ENCODE measurements at places on chromosomes 5 and 9.
A peak's percentile ranks its signal among the peaks of the same experiment; 100 is the strongest.

GRCh38 chr9:2017331-2018161, 2.4 kb downstream of the SMARCA2 start:
- DNase-seq: peak; percentile 72

DNA sequence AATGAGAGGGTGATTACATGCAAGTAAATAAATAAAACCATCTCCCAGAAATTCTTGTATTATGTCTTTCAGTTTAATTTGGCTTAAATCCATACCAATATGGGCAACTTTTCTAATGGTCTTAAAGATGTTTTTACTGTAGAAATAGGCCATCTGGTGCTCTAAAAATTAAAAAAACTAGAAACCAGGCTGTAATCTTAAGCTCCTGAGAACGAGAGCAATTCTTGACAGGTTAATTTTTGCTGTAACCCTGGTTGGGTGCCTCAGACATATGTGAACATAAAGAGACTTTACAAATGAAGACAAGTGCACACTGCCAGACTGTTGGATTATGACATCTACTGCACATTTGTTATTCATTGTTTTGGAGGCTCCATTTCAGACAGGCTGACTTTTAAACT, 246.8 kb upstream of the DAB2 start:
- no peak for DNase-seq

DNA sequence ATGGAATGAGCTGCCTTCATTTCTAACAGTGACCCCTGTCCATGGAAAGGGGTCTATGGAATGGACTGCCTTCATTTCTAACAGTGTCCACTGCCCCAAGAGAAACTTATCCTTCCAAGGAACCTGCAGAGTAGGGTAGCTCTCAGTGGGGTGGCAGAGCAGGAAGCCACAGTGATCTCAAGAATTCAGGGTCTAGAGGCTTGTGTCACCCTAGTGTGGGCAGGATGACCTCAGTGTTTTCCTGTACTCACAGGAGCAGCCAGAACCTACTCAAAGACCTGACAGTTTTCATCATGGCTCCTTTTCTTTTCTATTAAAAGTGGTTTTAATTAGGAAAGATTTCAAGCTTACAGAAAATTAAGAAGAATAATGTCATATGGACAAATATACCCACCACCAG, 27.5 kb downstream of the SEC61B start:
- DNase-seq: no peak

GRCh38 chr9:95197692-95198271, 119.7 kb downstream of the FANCC start:
- DNase-seq: no peak

DNA sequence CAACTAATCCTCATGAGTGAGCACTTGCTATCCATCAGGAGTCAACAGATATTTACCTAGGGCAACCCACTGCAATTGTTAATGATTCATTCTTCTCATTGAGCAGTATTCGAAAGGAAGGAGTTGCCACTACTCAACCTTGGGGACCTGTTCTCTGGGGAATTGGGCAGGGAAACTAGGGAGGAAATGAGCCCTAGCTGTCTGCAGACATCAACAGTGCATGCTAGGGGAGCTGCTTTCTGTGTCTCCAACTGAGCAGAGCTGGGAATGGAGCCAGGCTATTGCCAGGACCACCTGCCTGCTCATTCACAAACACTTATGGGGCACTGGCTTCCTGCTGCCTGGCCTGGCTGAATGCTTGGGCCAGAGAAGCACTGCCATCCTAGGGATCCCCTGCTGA, 183.4 kb downstream of the TMEM38B start:
- DNase-seq: no peak

- DNase-seq: no peak
Measured at GRCh38 chr5:153891394-153891793, 147.3 kb downstream of the FAM114A2 start.
